ENCODE measurements at places on chromosomes 6 and 20. TPM values are rescaled to one million over a fixed set of nuclear protein-coding genes. Genes with fewer than 3 reads are reported as not detected.
A peak's percentile ranks its signal among the peaks of the same experiment; 100 is the strongest.

- no peak for DNase-seq
- peaks cover 13% of the 10 kb centered on the region for H3K27me3 ChIP-seq
- no peak overlapping the region for H3K4me3 ChIP-seq
Measured at GRCh38 chr6:70314296-70314695, 11.4 kb upstream of the COL9A1 start.

GRCh38 chr20:49587111-49587570, 19.2 kb upstream of the PTGIS start:
- peaks cover 4% of the 10 kb centered on the region for H3K4me1 ChIP-seq
- H3K27me3 ChIP-seq, result peaks cover 15% of the 10 kb centered on the region
- DNase-seq, result no peak

DNA sequence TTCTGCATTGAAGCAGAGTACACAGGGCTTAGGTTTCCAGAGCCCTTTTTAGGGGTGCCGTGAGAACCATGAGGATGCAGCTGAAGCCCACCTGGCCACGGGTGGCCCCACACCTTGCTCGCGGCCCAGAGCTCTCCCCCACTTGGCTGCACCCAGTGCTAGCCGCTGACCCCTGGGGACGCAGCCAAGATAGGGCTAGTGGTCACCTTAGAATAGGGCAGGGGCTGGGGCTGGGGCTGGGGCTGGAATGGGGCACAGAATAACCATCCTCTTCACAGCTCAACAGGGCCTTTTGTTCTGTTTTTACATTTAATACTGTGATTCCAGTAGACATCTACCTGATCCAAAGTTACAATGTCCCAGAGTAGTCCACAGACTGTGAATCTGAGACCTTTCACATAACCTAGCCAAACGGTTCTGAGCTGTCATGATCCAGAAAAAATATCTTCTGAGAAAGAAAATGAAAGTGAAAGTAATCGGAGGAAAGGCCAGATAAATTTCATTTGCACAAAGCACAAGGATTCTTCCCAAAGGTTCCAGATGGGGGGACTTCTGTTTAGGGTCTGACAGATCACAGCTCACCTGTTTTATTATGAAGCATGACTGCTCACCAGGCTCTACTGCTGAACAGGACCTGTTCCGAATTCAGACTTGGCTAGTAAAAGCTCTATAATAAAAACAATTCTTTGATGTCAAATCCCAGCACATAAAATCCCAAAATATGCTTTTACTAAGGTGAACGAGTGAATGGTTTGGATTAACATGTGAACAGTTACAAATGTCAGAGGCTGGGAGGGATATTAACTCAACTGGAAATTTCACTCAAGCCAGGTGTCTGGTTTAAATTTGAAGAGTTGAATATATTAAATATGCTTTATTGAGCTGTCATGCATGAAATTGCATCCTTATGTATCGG, 401.9 kb downstream of the THBS2 start:
- peaks cover 2% of the 10 kb centered on the region for H3K4me1 ChIP-seq
- no peak overlapping the region for H3K27ac ChIP-seq
- H3K4me3 ChIP-seq, result no peak overlapping the region
- no peaks in the 10 kb centered on the region for H3K27me3 ChIP-seq

- H3K4me3 ChIP-seq, result no peak overlapping the region
- H3K27me3 ChIP-seq, result no peaks in the 10 kb centered on the region
- no peak overlapping the region for H3K27ac ChIP-seq
- no peaks in the 10 kb centered on the region for H3K4me1 ChIP-seq
- H3K36me3 ChIP-seq, result no peaks in the 10 kb centered on the region
Measured at GRCh38 chr6:123677897-123678296, 41.1 kb upstream of the TRDN start.

DNA sequence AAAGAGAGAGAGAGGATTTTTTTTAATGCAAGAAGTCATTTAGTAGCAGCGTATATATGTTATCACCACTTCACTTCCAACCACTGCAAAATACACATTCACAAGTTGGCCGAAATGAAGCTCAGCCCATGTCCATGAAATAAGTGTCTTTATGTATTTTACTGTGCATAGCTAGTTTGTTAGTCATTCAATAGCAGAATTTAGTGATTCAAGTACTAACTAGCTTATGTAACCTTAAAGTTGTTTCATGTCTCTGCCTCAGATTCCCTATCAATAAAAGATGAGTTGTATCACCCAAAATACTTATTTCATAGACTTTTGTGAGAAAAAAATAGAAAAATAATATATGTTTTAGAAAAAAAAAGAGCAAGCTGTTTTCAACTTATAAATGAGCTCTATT, 153.7 kb upstream of the PRDM1 start:
- no peaks in the 10 kb centered on the region for H3K4me1 ChIP-seq
- DNase-seq, result no peak
- H3K36me3 ChIP-seq, result no peaks in the 10 kb centered on the region
- H3K4me3 ChIP-seq, result no peak overlapping the region
- no peak overlapping the region for H3K27ac ChIP-seq

- DNase-seq, result no peak
- H3K4me1 ChIP-seq, result peaks cover 13% of the 10 kb centered on the region
- peak overlapping the region; percentile 67 for H3K27ac ChIP-seq
- H3K27me3 ChIP-seq, result no peaks in the 10 kb centered on the region
- peak overlapping the region; percentile 63 for H3K4me3 ChIP-seq
Measured at GRCh38 chr6:127951172-127951917, 50.5 kb upstream of the THEMIS start.

The ATRN gene
- 13.0 TPM for total RNA-seq

The DZANK1 gene
- total RNA-seq, result 6.0 TPM

GRCh38 chr6:102197211-102197610, 803.7 kb downstream of the GRIK2 start:
- no peaks in the 10 kb centered on the region for H3K27me3 ChIP-seq
- no peaks in the 10 kb centered on the region for H3K4me1 ChIP-seq
- no peak overlapping the region for H3K27ac ChIP-seq
- H3K4me3 ChIP-seq, result no peak overlapping the region
- no peaks in the 10 kb centered on the region for H3K36me3 ChIP-seq
- DNase-seq, result no peak

GRCh38 chr6:69138893-69139494, 503.9 kb downstream of the ADGRB3 start:
- H3K36me3 ChIP-seq, result no peaks in the 10 kb centered on the region
- H3K27ac ChIP-seq, result no peak overlapping the region
- H3K27me3 ChIP-seq, result no peaks in the 10 kb centered on the region
- DNase-seq, result no peak
- H3K4me1 ChIP-seq, result no peaks in the 10 kb centered on the region
- no peak overlapping the region for H3K4me3 ChIP-seq

DNA sequence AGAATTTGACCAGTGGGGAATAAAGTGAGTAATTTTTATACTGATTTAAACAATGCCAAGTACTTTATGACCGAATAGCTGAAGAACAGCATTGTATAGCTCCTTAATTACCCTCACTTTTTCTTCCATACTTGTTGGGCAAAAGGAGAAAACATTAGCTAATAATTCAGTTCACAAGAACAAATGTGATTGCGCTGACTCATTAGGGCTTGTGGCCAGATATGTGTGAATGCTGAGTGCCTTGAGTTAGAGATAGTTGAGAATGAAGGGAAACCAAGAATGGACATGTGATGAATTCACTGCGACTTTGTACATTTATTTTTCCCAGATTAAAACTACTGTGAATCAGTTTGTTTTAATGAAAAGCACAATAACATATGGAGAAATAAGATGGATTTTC, 669.4 kb downstream of the TFAP2A start:
- no peak for DNase-seq
- H3K27ac ChIP-seq, result no peak overlapping the region
- H3K27me3 ChIP-seq, result no peaks in the 10 kb centered on the region
- no peaks in the 10 kb centered on the region for H3K4me1 ChIP-seq
- H3K4me3 ChIP-seq, result no peak overlapping the region

The TFEB gene
- 205 TPM for total RNA-seq

- DNase-seq, result no peak
- H3K27ac ChIP-seq, result no peak overlapping the region
- H3K36me3 ChIP-seq, result peaks cover 8% of the 10 kb centered on the region
- no peaks in the 10 kb centered on the region for H3K4me1 ChIP-seq
- H3K27me3 ChIP-seq, result no peaks in the 10 kb centered on the region
Measured at GRCh38 chr6:25603251-25603650, 48.8 kb upstream of the SCGN start.

The SLC22A1 gene
- total RNA-seq, result 2.8 TPM

The CST2 gene
- total RNA-seq, result not detected

- no peak overlapping the region for H3K4me3 ChIP-seq
- no peaks in the 10 kb centered on the region for H3K4me1 ChIP-seq
- no peaks in the 10 kb centered on the region for H3K36me3 ChIP-seq
- no peak overlapping the region for H3K27ac ChIP-seq
- no peaks in the 10 kb centered on the region for H3K27me3 ChIP-seq
Measured at GRCh38 chr6:169326067-169326799, 72.6 kb upstream of the THBS2 start.

- H3K4me3 ChIP-seq, result no peak overlapping the region
- no peaks in the 10 kb centered on the region for H3K4me1 ChIP-seq
- no peak for DNase-seq
- H3K27ac ChIP-seq, result no peak overlapping the region
- H3K27me3 ChIP-seq, result no peaks in the 10 kb centered on the region
Measured at GRCh38 chr6:70045413-70045812, 179.1 kb downstream of the COL19A1 start.

DNA sequence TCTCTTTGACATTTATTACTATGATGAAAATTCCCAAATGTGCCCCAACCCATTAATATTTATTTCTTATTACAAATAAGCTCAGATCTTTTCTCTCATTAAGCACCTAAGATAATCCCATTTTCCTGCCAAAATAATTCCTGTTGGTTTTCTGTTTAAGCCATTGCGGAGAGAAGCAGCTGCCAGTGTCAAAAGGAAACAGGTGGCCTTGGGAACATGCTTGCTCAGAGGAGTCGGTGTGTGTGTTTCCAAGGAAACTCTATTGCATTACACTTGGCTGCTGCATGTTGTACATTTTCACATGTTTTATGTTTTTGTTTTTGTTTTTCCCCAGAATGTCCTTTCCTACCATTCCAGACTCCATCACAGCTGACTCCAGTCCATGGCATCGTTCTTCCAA, 56.4 kb downstream of the CD24 start:
- H3K4me1 ChIP-seq, result no peaks in the 10 kb centered on the region
- H3K27ac ChIP-seq, result no peak overlapping the region

- no peak for DNase-seq
- H3K27me3 ChIP-seq, result peaks cover 27% of the 10 kb centered on the region
- no peak overlapping the region for H3K4me3 ChIP-seq
- no peaks in the 10 kb centered on the region for H3K36me3 ChIP-seq
Measured at GRCh38 chr6:159894991-159895390, 4.2 kb downstream of the MAS1 start.

DNA sequence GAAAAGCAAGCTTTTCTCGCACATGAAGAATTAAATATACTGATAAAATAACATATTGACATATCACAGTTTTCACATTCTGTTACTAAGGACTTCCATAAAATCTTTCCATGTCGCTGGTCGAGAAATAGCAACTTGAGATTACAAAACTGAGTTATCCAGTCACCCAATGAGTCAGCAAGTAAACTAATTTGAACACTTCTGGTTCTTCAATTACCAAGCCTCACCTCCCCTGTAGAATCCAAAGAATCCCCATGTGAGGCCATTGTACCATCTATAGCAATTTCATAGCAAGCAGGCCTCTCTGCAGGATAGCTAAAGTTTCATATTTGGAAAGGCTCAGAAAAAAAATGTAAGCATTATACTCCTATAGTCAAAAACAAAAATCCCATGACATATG, 87.3 kb downstream of the PKHD1 start:
- H3K36me3 ChIP-seq, result no peaks in the 10 kb centered on the region
- peaks cover 19% of the 10 kb centered on the region for H3K4me1 ChIP-seq
- no peak for DNase-seq
- no peak overlapping the region for H3K4me3 ChIP-seq
- H3K27me3 ChIP-seq, result no peaks in the 10 kb centered on the region

- no peak overlapping the region for H3K4me3 ChIP-seq
- DNase-seq, result no peak
- no peak overlapping the region for H3K27ac ChIP-seq
- peaks cover 17% of the 10 kb centered on the region for H3K27me3 ChIP-seq
Measured at GRCh38 chr20:48326868-48327267, 500.9 kb downstream of the PREX1 start.

Measured in activated B cell treated with CpG ODN at 0.5 μM for 24 hours (primary cell).